Central memory CD4-positive, alpha-beta T cell (primary cell): ENCODE measurements at places on chromosomes 6 and 20.

DNA sequence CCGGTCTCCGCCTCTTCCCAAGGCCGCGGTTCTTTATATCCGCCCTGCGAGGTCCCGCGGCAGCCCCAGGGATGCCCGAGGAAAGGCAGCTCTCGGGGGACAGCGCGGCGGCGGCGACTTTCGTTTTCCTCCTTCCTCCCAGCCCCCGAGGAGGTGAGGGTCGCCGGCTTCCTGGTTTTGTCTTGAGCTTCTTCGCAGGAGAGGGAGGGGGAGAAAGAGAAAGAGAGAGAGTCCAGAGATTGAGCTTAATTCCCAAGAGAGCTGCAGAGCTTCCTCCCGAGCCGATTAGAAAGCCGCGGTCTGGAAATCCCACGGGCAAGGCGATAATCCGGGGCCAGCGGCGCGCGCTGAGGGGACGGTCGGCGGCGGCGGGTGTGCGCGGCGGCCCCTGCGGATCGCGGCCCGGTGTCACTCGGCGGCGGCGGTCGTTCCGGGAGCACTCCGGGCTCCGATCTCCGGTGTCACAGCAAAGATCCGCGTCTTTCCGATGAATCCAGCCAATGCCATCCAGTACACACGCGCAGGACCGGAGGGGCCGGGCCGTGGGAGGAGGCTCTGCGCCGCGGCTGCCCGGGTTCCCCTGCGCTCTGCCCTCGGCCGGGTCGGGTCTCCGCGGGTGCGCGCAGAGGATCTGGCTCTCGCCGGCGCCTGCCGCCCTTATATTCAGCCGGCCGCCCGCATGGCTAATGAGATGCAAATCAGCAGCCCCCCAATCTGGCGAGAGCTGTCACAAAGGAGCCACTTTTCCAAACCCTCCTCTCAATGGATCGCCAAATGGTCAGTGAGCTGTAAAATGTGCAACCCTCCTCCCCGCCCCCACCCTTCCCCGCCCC, at the start of gene DLL1:
Gene DLL1 (minus strand): TSS at position 783 of the 833 bp plus-strand sequence. CDS start 939 bp downstream, outside the sequence.
- peak; percentile 30 for DNase-seq

- no peak for DNase-seq
Measured at GRCh38 chr6:126640921-126641320, 301.0 kb downstream of the CENPW start.

- DNase-seq, result no peak
Measured at GRCh38 chr6:25794784-25795183, 37.1 kb downstream of the SLC17A1 start.

GRCh38 chr6:130788954-130789353, 38.3 kb upstream of the SMLR1 start:
- no peak for DNase-seq

DNA sequence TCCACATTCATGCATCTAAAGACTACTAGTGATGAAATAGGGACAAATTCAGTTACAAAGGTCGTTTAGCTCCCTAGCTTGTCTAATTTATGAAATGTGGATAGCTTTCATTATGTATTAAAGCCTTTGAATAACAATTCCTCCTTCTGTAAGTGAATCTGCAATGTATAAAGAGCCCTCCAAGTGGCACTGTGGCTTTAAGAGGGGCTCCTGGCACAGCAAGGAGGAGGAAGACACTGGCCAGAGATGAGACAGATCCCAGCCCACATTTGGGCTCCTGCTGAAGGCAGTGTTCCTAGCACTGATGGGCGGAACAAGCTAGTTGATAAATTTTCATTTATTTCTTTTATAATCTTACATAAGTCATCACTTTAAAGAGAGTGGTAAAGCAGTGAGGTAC, 17.6 kb upstream of the FUCA2 start:
- no peak for DNase-seq

DNA sequence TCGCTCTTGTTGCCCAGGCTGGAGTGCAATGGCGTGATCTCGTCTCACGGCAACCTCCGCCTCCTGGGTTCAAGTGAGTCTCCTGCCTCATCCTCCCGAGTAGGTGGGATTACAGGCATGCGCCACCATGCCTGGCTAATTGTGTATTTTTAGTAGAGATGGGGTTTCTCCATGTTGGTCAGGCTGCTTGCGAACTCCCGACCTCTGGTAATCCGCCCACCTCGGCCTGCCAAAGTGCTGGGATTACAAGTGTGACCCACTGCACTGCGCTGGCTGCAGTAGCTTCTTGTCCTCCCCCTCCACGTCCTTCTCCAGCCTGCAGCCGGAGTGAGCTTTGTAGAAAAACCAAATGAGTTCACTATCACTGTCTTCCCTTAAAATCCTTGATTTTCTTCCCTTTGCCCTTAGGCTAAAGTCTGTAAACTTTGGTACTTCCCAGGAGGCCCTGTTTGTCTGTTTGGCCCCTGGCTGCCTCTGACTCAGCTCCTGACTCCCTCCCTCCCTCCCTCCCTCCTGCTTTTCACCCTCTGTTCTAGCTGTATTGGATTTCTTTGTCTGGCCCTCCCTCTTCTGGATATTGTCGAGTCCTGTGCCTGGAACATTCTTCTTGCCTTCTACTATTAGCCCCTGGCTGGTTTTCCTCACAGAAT, 12.9 kb downstream of the PARD6B start:
- DNase-seq, result no peak

DNA sequence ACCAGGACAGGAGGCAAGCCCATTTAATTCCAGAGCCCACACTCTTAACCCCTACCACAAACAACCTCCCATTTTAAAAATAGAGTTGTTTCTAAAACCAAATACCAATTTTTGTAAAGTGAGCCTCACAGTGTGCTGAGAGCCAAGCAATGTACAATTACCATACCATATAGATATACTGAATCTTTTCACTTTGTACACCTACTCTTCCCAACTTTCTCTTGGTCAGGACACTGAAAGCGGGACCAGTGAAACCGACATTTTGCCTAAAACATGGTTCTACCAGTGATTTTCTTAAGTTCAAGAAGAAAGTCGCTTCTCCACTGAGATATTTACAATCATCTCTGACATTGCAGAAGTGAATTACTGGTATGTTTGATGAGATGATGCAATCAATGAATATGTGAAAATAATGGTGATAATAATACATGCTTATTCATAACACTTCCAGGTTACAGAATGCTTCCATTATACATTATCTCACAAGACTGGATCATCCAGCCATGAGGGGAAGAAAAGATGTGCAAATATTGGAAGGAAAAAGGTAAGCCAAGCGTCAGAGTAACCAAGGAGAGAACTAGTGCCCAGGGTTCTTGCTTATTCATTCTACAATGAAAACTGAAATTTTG, 74.1 kb downstream of the HIVEP2 start:
- no peak for DNase-seq
